ENCODE measurements at places on chromosomes 1 and 21. TPM values are rescaled to one million over a fixed set of nuclear protein-coding genes. Genes with fewer than 3 reads are reported as not detected.

GRCh38 chr1:11331945-11332546 lies 59.0 kb downstream of the UBIAD1 start:
- DNase-seq, result no peak

DNA sequence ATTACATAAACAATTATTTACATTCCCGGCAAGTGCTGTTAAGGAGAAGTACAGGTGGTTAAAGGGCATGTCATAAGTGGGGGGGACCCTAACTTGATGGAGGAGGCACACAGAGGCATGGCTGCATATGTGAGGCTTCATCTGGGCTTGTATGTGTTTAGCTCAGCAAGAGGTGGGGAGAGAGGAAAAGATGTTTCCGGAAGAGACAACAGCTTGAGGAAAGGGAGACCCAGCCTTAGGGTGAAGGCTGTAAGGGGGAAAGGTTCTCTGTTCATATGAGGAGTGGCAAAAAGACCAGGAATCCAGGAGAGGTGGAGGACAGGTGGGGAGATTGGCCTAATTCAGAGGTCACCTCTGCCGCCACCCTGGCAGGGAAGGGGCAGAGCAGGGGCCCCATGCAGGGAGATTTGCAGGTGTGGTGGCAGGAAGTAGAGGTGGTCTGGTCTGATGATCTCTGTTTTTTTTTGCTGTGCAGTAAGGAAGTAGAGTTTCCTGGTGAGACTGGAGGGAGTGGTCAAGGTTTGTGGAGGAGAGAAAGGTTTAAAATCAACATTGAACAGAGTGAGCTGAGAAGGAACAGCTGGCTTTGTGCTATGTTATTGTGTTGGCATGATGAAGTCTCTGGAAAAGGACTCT lies 9.0 kb downstream of the TRAF5 start:
- DNase-seq, result no peak

DNA sequence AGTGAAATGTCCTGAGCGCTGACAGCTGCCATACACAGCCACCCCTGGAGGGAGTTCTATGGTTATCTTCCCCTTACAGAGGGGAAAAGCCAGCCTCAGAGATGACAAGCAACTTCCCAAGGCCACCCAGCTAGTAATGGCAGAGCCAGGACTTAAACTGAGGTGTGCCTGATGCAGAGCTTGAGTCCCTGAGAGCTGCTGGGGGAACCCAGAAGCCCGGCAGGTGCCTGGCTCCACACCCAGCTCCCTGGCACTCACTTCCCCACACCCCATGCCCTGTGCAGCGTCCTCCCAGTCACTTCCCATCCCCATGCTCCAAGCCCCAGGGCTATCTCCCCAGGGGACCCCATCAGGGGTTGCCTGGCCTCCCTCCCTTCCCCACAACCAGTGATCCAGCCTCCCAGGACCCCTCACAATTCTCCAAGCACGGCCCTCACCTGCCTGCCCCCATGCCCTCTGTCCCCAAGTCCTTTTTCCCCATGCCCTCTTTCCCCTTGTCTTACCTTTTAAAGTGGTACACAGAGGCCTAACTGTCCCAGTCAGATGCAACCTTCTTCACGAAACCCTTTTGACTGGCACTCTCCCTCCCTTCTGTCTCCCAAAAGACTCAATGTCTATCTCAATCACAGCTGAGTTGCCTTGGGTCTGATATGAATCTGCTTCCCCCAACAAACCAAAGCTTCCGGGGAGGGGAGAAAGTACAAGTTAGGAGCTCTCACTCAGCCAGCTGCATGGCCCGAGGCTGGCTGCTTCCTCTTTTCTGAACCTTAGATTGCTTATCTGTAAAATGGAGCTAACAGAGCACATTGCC lies 39.8 kb upstream of the LRP8 start:
- DNase-seq, result no peak

Gene TCHHL1
- total RNA-seq, result not detected

Gene FCAMR
- total RNA-seq, result not detected

GRCh38 chr1:12184008-12184681 lies 17.4 kb downstream of the TNFRSF1B start:
- peak; percentile 85 for DNase-seq

- DNase-seq, result no peak
Measured at GRCh38 chr1:113439277-113439670, 49.0 kb downstream of the MAGI3 start.

Gene NPL
- total RNA-seq, result 0.36 TPM

- DNase-seq, result no peak
Measured at GRCh38 chr1:221644663-221645258, 97.1 kb downstream of the DUSP10 start.

DNA sequence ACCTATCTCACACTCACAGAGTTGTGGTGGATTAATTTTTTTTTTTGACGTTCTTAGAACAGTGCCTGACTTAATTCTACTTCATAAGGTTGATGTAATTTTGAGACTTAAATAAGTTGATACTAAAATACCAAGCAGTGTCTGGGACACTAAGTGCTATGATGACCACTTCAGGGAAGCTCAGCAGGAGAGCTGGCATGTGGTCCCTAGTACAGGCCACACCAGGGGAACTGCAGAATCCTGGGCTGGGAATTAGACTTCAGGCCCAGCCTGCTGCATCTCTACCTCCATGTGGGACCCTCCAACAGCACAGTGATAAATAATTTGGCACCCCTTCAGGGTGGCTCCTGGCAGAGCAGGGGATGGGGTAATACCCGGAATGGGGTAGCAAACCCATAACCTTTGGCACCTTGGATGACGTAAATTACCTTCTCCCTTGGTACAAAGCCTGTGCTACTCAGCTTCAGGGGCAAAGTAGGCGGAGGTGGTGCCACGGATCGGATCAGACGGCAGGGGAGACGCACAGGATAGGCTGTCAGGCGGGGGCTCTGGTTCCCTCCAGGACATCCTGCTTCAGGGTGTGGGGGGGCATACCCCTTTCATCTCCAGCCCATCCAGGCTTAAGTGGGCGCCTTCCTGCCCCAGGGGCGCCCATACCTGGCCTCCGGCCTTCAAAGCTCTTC lies 4.8 kb downstream of the MFSD2A start:
- DNase-seq, result no peak

- no peak for DNase-seq
Measured at GRCh38 chr21:26909972-26910371, 56.9 kb downstream of the ADAMTS5 start.

DNA sequence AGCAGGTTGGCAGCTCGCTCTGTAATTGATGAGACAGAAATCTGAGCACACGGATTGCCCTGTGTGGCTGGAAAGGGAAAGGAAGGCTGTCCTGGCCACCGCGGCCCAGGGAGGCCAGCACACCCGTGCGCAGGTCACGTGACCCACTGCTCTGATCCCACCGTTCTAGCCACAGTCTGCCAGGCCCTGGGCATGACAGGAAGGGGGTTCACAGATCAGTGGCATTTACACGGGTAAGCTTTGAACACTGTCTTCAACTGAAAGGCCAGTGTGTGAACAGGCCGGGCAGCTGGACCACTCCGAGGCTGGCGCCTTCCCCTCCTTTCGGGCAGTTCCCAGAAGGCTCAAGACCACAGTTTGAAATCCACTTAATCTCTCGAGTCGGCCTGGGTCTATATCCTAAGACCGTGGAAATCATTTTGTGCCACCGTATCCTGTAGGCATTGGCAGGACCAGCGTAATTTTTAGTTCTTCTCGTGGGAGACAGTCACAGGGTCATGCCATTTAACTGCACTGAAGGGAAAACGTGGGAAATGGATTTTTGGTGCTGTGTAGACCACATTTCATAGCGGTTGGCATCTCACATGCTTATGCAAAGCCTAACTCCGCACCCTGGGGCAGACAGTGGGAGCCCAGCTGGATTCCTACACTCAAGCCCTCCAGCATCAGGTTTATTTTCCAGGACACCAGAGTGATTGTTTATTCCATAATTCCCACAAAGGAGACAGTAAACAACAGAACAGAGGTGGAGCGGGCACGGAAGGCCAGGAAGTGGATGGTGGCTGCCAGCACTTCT lies 3.1 kb upstream of the ADARB1 start:
- no peak for DNase-seq

GRCh38 chr1:78033797-78034172 lies 12.0 kb upstream of the GIPC2 start:
- DNase-seq, result no peak

DNA sequence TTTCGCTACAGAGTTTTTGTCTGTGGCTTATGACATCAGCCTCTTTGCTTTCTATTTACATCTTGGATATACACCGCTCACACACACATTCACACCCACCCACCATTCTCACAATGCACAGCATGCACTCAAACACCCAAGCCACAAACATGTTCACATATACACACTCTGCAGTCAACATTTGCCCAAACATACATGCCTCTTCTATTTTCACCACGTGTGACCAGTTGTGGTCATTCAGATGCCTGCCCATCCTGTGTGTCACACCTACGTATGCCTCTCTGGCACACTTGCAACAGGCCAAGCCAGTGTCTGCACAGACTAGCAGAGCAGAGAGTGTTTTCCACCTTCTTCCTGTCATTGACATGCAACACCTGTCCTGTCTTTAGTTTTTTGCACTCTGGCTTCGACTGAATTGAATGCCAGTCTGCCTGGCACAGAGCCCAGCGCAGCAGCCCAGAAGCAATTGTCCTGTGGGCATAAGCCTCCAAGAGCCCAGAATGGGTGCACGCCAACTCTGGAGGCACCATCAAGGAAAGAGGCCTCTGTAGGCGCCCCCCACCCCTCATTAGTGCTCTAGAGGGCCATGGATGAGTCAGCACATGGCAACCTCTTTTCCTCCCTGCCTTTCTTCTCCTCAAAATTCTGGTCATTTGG lies 37.7 kb upstream of the LRRN2 start:
- no peak for DNase-seq

Gene L1TD1
- not detected for total RNA-seq

Gene FAM72C
- 0.83 TPM for total RNA-seq

Gene AZIN2
- 2.2 TPM for total RNA-seq

Gene CSF3R
- not detected for total RNA-seq

DNA sequence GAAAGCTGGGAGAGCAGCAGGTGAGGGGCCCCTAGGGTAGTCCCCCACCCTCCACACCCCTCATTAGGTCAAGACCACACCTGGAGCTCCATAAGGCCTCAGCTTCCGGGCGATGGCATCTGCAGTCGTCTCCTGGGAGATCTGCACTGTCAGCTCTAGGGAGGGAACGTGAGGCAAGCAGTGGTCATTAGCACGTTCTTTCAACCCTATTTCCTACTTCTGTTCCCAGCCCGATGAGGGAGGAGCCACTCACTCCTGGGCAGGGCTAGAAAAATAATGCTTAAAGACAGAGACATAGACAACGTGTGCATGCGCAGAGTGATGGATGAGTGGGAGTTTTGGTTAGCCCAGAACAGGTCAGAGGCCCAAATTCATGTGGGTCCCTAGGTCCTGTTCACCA lies 9.7 kb downstream of the KDF1 start:
- DNase-seq, result no peak

GRCh38 chr1:109393617-109394233 lies 4.0 kb downstream of the SORT1 start:
- no peak for DNase-seq

DNA sequence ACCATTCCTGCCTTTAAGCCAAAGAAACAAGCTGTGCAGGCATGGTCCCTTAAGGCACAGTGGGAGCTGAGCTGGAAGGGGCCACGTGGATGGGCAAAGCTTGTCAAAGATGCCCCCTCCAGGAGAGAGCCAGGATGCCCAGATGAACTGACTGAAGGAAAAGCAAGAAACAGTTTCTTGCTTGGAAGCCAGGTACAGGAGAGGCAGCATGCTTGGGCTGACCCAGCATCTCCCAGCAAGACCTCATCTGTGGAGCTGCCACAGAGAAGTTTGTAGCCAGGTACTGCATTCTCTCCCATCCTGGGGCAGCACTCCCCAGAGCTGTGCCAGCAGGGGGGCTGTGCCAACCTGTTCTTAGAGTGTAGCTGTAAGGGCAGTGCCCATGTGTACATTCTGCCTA lies 1.3 kb upstream of the SLC50A1 start:
- no peak for DNase-seq
